ENCODE measurements at places on chromosomes 5 and 9. TPM values are rescaled to one million over a fixed set of nuclear protein-coding genes. Genes with fewer than 3 reads are reported as not detected.

SKP1 gene
- polyA plus RNA-seq: 716 TPM

CCDC152 gene
- polyA plus RNA-seq: 16.3 TPM

TMEM252 gene
- polyA plus RNA-seq: 6.9 TPM

S1PR3 gene
- 48.0 TPM for polyA plus RNA-seq

HSDL2 gene
- 108 TPM for polyA plus RNA-seq

CORO2A gene
- 2.1 TPM for polyA plus RNA-seq

All from left renal cortex interstitium (tissue), 4 donors.